GM10248 (cell line): ENCODE measurements at places on chromosomes 6 and 20.
A peak's percentile ranks its signal among the peaks of the same experiment; 100 is the strongest.

GRCh38 chr6:169205176-169206160 lies 48.2 kb downstream of the THBS2 start:
- DNase-seq, result no peak

- DNase-seq, result no peak
These were observed 18.1 kb downstream of the PDRG1 start for GRCh38 chr20:31933698-31934097.

DNA sequence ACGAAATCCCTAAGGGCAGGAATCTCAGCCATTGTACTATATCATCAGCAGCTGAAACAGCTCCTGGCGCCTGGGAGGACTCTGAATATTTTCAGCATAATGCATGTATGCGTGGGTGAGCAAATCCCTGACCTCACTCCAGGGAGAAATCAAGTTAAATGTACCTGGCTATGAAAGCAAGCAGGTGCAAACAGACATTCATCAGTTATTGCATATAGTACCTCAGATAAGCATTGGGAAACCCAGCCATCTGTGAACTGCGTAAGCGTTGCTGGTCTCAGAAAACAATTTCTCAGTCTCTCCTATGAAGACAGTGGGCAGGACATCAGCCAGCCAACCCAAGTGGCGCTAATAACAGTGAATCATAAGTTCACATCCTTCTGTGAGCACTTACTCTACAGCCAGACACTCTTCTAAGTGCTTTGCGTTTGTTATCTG lies 622.6 kb downstream of the EPM2A start:
- DNase-seq, result no peak

GRCh38 chr6:122563364-122564052 lies 46.7 kb upstream of the PKIB start:
- DNase-seq, result no peak

- DNase-seq, result no peak
These were observed 35.3 kb downstream of the C6orf52 start for GRCh38 chr6:10658910-10659698.

GRCh38 chr6:71444222-71444621 lies 155.6 kb downstream of the OGFRL1 start:
- no peak for DNase-seq

DNA sequence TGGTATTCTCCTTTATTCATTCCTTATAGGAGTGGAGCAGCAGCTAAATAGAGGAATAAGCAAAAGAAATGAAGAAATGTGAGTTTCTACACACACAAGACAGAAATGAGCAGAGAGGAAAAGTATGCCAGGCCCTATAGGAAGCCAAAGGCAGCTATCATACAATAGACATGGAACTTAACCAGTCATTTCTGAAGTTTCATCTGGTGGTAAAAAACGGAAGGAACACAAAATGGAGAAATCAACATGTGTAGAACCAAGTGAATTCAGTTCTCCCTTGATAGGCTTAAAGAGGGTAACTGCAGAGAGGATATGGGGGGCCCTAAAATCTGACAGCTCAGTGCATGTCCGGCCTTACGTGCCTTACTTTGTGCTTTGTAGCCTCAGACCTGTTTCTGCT lies 44.6 kb downstream of the TSBP1 start:
- peak; percentile 32 for DNase-seq

GRCh38 chr6:112007254-112007653 lies 46.6 kb upstream of the CCN6 start:
- no peak for DNase-seq

- no peak for DNase-seq
These were observed 151.8 kb upstream of the HEY2 start for GRCh38 chr6:125597411-125598253.

DNA sequence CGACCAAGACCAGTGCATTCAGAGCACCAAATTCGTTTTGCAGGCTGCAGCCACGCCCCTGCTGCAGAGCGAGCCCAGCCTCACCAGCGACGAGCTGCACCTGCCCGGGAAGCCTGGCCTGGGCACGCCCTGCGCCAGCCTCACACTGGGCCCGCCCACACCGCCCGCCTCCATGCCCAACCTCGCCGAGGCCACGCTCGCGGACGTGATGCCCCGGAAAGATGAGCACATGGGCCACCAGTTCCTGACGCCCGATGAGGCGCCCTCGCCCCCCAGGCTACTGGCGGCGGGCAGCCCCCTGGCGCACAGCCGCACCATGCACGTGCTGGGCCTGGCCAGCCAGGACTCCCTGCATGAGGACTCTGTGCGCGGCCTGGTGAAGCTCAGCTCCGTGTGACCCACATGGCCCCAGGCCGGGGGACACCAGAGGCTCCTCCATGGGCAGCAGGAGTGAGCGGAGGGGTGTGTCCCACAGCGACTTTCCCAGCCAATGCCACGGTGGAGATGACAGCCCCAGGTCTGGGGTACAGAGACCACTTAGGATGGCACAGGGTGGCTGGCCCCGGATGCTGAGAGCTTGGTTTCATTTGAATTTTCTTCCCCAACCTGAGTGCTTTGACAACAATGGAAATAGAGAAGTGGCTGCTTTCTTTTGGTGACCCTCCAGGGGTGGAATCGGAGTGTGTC lies 150.2 kb upstream of the SNX9 start:
- no peak for DNase-seq

DNA sequence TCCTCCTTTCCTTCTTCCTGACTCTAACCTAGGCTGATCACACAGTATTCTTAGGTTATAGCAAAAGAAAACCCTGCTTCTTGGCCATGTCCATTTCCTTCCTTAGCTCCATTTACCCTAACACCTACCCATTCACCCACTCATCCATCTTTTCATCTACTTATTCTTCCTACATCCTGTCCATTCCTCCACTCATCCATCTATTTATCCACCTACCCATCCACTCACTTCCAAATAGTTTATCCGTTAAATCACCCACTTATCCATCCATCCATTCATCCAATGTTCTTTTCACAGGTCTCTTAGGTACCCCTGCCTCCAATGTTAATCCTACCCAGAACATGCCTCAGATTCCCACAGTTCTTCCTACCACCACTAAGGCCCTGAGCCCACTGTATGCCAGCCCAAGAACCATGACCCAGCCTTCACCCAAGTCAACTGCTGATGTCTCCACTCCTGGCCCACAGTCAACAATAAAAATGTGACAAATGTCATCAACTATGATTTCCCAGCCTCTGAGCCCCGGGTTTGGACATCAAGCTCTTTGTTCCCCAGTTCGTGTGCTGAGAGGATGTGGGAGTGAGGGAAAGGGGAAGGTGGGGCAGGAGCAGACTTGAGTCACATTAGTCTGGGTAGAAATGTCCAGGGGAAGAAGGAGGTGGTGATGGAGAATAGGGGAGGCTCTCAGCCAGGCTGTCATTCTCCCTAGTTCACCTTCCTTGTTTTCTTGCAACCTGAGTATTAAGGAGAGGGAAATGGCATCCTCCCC lies 24.4 kb downstream of the TREML4 start:
- no peak for DNase-seq
